NCI-H510A treated with DMSO at 0.1 percent for 48 hours (cell line): ENCODE measurements at places on chromosomes 12 and 14.

- DNase-seq: no peak
Observed at GRCh38 chr14:21440859-21441258, 15.1 kb downstream of the CHD8 start.

DNA sequence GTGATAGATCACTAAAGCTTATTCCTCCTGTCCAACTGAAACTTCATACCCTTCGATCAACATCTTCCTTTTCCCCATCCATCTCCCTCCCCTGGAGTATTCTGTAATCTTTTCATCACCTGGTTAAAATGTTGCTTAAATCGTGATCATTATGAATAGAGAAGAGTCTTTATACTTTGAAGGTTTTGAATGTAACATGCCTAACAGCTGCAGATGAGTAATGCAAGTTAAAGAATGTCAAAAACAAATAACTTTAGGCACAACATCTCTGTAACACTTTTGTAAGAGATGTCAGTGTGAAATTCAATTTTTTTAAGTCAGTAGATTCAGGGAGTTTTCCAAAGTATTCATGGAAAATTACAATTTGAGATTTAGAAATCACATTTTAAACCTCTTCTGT is 25.0 kb downstream of the RXYLT1 start:
- no peak for DNase-seq

DNA sequence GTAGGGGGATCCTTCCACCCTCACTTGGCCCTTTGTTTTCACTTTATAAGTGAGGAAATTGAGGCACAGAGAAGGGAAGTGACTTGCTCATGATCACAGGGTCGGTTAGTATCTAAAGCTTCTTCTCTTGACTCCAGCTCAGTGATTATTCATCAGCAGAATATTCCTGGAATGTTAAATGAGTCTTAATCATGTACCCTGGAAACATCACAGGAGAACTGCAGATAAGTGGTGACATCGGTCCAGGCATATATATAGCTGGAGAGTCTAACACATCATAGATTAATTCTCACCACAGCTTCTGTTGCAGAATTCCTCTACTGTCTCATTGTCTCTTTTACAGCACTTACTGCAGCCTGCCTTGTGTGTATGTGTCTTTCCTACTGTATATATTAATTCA is 69.9 kb downstream of the PAH start:
- no peak for DNase-seq

GRCh38 chr14:36001936-36002335 is 174.6 kb downstream of the PTCSC3 start:
- DNase-seq: no peak

- DNase-seq: no peak
Observed at GRCh38 chr14:55088356-55088755, 36.9 kb downstream of the MAPK1IP1L start.

DNA sequence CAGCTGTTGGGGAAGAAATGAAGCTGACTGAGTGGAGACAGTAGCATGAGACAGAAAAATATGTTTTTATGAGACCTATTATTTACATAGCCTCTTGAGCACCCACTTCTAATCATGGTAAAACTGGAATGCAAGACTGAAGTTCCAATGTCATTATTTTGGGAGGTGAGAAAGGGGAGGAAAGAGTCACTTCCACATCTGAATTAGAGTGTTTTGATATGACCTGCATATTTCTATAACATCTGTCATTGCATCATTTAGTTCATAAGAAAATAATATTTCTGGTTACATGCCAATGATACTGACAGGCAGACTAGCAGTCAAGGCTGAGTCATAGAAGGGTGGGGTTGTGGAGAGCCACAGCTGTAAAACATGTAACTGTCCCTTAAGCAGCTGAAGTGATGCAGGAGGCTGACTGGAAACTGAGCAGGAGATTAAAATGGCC is 26.7 kb downstream of the NTN4 start:
- DNase-seq: peak; percentile 66

DNA sequence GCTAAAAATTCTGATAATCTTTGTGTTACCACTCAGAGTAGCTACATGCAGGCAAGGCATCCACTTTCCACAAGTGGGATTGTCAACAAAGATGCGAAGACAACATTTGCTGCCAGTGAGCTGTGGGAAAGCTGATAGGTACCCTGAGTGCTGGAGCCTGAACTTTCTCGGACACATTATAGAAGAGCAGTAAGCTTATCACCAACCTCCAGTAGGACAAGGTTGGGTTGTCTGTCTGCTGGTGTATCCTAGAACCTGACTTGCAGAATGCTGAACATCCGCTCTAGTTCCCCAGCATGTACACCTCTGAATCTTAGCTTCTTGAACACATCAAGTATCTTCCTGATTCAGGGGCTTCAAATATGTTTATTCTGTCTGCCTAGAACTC is 103.8 kb upstream of the PPM1H start:
- DNase-seq: no peak

DNA sequence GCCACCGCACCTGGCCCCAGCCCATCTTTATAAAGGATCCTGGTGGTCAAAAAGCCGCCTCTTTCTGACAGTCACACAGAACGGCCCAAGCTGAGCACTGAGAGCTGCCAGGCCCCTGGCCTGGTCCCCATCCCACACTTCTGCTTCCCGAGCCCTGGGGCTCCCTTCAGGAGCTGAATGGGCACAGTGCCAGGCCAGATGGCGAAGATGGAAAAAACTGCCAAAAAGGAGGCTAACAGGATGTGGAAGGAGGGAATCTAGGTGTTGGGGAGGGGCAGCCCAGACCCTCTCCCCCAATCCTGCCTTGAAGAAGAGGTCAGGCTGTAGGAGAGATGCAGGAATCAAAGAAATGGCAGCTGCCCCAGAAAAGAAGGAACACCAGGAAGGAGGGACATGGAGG is 5.0 kb downstream of the LPAR5 start:
- no peak for DNase-seq

DNA sequence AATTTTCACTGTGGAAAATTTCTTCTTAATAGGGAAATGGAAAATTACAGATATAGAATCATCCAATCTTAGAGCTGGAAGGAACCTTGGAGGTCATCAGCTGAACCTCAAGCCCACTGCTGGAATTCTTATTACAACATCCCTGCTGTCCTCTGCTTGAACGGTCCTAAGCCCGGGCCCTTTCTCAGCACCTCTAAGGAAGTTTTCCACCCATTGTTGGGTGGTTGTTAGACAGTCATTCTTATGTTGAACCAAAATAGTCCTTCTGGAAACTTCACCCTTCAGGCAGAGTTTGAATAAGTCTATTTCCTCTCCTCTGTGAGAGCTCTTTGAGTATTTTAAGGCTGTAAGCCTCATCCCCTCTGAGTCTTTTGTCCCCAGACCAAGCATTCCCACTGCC is 70.7 kb downstream of the ZFP36L1 start:
- DNase-seq: no peak

DNA sequence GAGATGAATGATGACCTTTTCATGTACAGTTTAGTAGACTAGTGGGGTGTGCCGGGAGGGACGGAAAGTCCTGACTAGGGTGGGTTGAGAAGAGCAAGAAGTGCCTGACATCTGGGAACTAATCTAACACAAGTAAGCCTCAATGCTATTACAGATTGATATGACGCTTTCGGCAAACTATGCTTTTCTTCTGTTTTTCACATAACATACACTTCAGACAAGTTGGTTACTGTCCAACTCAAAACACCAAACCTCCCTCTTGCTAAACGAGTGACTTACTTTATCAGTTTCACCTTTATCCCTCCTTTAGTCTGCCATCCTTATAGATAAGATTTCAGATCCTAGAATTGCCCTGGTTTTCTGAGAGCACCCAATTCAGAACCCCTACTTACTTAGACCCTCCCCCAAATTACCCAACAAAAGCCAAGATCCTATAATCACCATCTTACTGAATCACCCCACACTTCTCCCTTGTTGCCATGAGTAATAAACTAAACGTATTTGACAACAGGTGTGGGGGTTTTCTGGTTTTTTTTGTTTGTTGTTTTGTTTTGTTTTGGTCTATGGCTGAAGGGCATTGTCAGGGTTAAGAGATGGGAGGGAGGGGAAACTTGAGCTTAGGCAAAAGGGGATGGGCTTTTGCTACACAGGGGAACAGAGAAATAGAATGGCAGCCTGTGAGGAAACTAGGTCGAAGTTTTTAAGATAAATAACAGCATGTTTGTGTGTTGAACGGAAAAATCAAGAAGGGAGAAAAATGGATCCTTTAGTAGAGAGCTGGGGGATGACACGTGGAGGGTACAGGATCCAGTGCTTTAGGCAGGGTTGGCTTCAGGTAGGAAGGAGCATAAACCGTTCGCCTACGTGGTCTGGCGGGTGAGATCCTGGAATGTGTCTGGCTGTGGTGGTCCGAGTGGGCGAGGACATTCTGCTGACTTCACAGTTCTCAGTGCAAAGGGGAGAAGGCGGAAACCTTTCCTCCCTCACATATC is 6.1 kb upstream of the PSMA3 start:
- DNase-seq: no peak

GRCh38 chr12:51246254-51246853 is 7.7 kb downstream of the DAZAP2 start:
- DNase-seq: no peak

GRCh38 chr12:110001596-110001995 is 2.4 kb downstream of the ANKRD13A start:
- no peak for DNase-seq

DNA sequence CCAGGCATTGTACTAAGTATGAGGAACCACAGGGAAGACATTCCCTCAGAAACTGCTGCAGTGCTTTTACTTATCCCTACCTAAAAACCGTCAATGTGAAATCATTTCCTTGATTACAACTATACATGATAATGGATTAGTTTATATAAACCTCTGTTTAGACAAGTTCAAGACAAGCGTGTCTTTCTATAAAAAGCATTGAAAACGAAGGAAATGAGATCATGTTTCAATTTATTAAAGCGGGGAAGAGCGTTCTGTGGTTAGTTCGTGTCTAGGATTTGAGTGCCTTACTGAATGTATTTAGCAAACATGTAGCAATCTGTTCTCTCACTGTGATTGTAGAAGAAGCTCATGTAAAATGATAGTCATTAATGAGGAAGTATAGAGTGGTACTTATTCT is 37.5 kb downstream of the GALC start:
- DNase-seq: no peak

DNA sequence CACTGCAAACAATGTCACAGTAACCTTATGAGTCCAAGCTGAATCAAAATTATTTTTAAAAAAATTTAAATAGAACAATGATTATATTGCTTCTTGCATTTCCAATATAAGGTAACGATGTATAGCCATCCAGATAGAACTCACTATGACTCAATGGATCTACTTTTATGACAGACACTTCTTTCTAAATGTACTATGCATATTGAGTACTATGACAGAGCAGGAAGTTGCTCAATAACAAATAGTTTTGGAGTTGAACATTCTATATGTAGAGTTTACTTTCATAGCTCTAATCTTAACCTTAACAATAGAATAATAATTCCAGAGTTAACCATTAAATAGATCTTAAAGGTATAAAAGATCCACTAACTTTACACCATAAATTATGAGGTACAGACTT is 46.7 kb upstream of the ALG10B start:
- no peak for DNase-seq

DNA sequence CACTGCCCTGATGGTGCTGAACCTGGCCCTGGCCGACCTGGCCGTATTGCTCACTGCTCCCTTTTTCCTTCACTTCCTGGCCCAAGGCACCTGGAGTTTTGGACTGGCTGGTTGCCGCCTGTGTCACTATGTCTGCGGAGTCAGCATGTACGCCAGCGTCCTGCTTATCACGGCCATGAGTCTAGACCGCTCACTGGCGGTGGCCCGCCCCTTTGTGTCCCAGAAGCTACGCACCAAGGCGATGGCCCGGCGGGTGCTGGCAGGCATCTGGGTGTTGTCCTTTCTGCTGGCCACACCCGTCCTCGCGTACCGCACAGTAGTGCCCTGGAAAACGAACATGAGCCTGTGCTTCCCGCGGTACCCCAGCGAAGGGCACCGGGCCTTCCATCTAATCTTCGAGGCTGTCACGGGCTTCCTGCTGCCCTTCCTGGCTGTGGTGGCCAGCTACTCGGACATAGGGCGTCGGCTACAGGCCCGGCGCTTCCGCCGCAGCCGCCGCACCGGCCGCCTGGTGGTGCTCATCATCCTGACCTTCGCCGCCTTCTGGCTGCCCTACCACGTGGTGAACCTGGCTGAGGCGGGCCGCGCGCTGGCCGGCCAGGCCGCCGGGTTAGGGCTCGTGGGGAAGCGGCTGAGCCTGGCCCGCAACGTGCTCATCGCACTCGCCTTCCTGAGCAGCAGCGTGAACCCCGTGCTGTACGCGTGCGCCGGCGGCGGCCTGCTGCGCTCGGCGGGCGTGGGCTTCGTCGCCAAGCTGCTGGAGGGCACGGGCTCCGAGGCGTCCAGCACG is 4.7 kb downstream of the LTB4R start:
- no peak for DNase-seq

DNA sequence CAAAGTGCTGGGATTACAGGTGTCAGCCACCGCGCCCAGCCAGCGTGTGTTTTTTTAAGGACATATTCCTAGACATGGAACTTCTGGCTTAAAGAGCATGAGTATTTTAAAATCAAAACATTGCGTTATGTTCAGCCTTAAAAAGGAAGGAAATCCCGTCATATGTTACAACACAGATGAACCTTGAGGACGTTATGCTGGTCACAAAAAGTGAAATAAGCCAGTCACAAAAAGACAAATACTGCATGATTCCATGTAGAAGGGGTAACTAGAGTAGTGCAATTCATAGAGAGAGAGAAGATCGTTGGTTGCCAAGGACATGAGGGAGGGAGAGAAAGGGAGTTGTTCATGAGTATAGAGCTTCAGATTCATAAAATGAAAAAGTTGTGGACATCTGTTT is 53.9 kb downstream of the ACACB start:
- no peak for DNase-seq

DNA sequence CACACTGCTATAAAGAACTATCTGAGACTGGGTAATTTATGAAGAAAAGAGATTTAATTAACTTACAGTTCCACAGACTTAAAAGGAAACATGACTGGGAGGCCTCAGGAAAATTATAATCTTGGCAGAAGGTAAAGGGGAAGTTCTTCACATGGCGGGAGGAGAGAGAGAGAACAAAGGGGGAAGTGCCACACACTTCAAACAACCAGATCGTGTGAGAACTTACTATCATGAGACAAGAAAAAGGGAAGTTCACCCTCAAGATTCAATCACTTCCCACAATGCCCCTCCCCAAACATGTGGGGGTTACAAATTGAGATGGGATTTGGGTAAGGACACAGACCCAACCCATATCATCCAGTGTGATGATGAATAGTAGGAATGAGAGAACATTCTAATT is 366.5 kb downstream of the LRFN5 start:
- DNase-seq: no peak

DNA sequence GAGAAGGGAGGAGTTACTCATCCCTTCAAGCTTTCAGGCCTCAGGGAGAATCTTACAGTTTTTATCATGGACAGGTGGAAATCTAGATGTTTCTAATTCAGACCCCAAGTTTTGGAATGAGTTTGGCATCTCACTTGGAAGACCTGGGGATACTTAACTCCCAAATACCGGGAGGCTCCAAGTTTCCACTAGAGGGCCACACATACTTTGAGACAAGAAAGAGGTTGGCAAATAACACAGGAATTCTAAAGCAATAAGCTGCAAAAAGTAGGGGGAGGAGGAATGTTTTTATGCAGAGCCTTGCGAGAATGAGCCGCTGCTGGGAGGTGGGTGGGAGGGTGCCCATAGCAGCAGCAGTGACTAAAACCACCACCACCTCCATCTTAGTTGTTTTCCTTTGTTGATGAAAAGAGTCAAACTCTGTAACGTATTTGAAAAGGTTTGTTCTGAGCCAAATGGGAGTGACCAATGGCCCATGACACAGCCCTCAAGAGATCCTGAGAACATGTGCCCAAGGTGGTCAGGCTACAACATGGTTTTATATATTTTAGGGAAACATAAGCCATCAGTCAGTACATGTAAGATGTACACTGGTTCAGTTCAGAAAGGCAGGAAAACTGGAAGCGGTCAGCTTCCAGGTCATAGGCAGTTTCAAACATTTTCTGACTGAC is 34.2 kb upstream of the RNASE1 start:
- DNase-seq: no peak
